Heart left ventricle (tissue), 16 donors: ENCODE measurements at places on chromosomes 13 and 19. TPM values are rescaled to one million over a fixed set of nuclear protein-coding genes. Genes with fewer than 3 reads are reported as not detected.

S1PR2 gene
- polyA plus RNA-seq: 4.3 TPM

MUC16 gene
- not detected for polyA plus RNA-seq

PIN1 gene
- 90.0 TPM for polyA plus RNA-seq

C19orf73 gene
- 3.8 TPM for polyA plus RNA-seq

C2CD4C gene
- polyA plus RNA-seq: 1.4 TPM

GAPDHS gene
- not detected for polyA plus RNA-seq

PEG3 gene
- polyA plus RNA-seq: 2.1 TPM

LRP3 gene
- polyA plus RNA-seq: 15.8 TPM

POU2F2 gene
- 0.61 TPM for polyA plus RNA-seq

SELENOV gene
- not detected for polyA plus RNA-seq

NCAN gene
- polyA plus RNA-seq: not detected

KLHL26 gene
- 4.9 TPM for polyA plus RNA-seq

TMEM86B gene
- polyA plus RNA-seq: 3.1 TPM

COMP gene
- 0.11 TPM for polyA plus RNA-seq

BRCA2 gene
- polyA plus RNA-seq: 0.12 TPM

NKG7 gene
- polyA plus RNA-seq: 2.9 TPM

KLK15 gene
- polyA plus RNA-seq: not detected

COX7A1 gene
- polyA plus RNA-seq: 2,188 TPM

ZNF737 gene
- polyA plus RNA-seq: 3.5 TPM

CYP4F22 gene
- not detected for polyA plus RNA-seq

ZNF415 gene
- 17.6 TPM for polyA plus RNA-seq

ZNF45 gene
- polyA plus RNA-seq: 2.4 TPM

SPC24 gene
- 1.4 TPM for polyA plus RNA-seq
